ENCODE measurements at places on chromosomes 1 and 21.

DNA sequence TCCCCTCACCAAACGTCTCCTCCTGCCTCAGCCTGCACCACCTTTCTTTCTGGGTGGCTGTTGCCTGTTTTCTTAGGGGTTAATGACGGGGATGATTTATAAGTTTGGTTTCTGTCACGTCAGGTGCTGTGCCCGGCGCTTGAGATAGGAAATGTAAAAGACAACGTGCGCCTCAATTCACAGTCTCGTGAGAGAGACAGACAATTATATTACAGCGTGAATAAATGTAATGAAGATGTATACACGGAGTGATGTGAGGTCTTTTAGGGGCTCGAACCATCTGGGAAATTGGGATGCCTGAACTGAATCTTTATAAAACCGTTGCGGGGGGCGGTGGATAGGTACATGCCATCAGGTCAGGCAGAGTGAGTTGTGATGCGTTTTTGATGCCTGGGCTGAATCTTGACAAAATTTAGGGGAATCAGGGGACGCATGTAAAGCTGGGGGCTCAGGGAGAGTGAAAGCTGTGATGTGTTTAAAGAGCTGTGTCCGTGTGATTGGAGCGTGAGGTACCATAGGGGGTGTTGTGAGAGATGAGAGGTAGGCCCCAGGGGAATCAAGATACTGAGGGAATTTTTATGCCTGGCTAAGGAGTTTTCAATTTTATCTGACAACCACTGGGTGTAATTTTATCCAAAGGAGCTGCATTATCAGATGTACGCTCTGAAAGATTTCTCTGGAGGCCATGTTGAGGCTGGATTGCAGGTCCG lies 831 bp downstream of the TIPRL start:
- DNase-seq = peak; percentile 41

GRCh38 chr1:14282707-14283106 lies 315.8 kb upstream of the KAZN start:
- no peak for DNase-seq

DNA sequence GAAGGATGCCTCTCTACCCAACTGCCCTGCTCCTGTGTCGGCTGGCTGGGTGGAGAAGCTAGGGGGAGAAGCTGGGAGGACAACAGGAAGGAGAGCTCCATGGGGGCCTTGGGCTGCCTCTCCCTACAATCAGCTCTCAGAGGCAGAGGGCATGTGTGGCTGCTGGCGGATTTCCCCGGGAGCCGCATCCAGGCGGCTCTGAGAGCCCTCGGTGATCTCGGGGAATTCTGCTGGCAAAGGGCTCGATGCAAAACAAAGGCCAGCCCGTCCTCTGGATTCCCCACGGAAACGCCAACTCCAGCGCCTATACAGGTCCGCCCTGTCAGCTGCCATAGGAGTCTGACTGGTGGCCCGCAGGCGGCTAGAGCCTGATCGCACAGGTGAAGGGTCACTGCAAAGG lies 26.4 kb upstream of the EVA1B start:
- DNase-seq = no peak

DNA sequence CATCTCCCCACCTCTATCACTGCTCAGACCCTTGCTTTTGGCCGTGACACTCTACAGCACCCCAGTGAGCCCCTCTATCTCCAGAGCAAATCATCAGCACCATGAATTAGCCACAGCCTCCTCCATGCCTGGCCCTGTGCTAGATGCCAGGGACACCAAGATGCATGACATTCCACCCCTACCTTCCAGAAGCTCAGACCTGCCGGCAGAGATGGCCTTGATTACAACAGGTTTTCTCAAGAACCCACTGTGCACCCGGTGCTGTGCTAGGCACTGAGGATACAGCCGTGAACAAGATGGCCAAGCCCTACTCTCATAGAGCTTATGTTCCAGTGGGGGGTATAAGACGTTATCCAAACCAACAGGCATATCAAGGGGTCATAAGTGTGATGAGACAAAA lies 30.6 kb downstream of the CDK18 start:
- DNase-seq = no peak

GRCh38 chr1:151867321-151867720 lies 13.8 kb upstream of the THEM5 start:
- no peak for DNase-seq

DNA sequence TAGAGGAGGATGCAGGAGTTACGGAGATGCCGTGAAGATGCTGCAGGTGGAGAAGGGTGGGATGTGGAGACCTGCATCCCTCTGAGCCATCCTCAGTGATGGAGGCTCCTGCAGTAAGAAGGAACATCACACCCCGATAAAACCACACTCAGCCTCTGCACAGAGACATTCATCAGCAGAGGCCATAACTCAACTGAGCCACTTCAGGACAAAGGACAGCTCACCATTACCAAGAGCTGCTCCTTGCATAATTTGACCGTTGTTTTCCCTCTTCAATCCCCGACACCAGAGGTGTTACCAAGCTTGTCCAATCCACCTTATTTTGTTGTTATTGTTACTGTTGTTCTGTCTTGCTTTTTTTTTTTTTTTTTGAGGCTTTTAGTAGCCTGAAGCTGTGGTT lies 543.9 kb downstream of the AJAP1 start:
- DNase-seq = no peak

DNA sequence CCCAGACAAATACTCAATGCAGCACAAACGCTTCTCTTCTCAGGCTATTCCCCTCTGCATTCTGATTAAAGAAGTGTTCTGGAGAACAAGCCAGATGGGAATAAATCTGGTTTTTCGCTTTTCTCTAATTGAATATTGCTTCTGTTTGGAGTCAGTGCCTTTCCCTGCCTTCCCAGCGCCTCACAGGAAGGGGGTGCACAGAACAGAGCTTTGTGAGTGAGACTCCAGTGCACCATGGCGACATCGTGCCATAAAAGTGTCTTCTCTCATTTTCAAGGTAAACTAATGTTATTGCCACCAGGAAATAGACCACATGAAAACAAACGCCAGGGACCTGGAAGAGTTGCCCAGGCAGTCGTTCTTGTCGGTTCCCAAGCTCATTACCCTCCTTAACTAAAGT lies 43.6 kb upstream of the SLC45A1 start:
- no peak for DNase-seq

- DNase-seq = no peak
Measured at GRCh38 chr1:105591681-105592080, 1464.8 kb upstream of the PRMT6 start.

DNA sequence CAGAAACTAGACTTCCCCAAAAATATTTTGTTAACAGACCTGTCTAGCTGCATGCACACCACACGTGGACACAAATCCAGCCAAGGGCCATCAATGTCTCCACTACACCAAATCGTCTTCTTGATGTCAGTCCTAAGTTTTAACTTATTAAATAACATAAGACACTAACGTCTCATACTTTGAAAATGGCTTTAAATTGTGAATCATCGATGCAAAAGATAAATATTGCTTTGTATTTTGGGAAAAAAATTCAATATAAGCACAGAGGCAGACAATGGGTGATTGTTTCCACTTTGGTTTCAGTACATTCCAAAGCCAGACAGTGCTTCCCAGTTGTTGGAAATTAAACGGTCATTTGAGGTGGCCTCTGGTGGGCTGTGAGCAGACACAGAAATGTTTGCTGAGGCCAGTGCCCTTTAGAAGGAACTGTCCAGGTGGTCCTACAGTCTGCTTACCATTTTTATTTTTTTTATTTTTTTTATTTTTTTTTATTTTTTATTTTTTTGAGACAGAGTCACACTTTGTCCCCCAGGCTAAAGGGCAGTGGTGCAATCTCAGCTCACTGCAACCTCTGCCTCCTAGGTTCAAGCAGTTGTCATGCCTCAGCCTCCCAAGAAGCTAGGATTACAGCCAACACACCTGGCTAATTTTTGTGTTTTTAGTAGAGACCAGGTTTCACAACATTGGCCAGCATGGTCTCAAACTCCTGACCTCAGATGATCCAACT lies 1.8 kb upstream of the KIAA2013 start:
- DNase-seq = no peak

DNA sequence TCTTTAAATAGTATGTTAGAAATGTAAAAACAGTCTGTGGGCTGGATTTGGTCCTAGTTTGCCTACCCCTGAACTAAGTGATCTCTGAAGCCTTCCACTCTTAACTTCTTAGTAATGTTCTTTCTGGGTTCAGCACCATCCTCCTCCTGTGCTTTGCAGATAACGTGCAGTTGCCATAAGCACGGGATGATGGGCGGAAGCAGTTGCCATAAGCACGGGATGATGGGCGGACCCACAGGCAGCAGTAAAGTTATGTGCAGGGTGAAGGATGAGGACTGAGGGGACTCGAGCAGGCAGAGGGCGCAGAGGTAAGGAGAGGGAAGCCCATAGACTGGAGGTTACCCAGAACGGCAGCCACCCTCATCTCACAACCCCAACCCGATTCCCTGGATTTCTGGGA lies 25.6 kb downstream of the GPA33 start:
- peak; percentile 75 for DNase-seq

DNA sequence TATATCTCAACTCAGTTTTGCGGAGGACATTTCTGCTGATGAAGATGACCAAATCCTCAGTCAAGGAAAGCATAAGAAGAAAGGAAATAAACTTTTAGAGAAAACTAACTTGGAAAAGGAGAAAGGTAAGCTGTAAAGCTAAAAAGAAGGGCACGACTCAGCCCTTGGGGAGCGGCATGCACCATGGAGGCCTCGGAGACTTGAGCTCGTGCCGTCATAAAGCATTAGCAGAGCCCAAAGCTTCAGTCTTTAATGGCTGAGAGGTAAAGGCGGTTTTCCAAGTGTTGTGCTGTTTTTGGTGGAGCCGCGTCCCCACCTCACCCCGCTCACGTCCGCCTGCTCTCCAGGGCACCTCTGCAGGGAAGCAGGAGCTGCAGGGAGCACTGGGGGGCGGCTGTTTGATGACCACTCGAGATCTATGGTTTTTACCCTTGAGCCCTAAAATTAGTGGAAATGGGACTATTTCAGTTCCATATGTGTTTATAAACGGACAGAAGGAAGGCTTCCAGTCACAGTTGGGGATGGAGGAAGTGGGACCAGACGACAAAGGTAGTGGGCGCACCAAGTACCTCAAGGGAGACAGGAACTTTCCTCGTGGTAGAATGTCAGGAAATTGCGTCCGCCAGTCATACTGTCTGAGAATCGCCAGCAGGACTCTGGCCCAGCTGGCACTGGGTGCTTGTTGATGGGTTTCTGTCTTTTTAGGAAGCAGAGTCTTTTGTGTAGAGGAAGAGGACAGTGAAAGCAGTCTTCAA lies 27.6 kb downstream of the RRP1B start:
- DNase-seq = no peak

GRCh38 chr1:2526824-2527555 lies 594 bp upstream of the PANK4 start:
- no peak for DNase-seq

DNA sequence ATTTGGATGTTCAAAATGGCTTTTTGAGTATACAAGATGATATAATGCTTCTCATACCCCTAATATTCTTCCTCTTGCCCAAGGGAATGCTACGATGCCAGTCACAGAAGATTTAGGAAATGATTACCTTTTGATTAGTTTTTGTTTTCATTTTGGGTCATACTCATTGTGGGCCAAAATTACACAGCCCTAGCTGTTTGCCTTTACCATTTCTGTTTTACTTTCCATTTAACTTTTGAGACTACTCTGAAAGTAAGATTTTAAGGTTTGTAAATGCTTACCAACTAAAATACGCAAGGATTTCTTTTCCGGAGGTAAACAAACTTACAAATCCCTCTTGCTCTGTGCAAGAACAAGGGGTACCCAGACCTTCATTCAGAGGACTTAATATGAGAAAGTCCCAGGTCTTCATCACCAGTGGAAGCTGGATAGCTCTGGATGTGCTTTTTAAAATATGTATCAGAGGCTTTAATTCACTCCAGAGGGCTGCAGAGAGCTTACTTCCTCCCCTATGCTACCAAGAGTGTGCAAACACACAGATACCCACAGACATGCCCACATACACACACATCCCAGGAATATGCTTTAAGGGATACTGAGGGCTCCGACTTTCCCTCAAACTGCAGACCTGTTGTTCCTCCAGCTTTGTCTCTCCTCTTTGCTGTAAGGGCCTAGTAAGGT lies 631.4 kb downstream of the SMYD3 start:
- no peak for DNase-seq

DNA sequence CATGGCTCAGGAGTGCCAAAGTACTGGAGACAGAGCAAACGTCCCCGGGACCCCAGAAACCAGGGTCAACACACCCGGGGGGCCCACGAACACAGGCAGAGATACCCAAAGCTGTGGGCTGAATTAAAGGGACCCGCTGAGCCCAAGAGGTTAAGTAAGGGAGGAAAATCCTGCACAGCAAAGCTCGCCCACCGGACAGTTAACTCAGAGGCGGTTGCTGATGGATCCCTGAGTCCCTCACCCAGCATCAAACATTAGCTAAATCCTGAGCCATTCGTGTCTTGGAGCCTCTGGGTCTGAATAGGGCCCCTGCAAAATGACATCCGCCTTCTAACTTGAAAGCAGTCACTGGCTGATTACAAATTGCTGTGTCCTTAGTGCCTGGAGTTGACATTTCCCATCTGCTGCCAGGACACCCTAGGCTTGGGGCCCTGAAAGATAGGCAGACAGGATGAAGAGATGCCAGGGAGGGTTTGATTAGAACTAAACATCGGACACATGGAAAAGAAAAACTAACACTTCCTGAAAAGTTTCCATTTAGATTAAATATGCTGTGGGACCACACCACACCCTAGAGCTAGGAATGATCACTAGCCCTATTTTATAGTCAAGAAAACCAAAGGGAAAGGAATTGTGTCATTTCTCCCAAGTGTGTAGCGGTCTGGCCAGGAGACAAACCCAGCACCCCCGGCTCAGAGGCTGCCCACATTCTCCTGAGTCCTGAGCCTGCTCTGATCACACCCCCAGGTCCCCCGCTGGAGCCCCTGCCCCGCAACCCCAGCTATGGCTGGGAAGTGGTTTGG lies 239.3 kb downstream of the NPHP4 start:
- no peak for DNase-seq

DNA sequence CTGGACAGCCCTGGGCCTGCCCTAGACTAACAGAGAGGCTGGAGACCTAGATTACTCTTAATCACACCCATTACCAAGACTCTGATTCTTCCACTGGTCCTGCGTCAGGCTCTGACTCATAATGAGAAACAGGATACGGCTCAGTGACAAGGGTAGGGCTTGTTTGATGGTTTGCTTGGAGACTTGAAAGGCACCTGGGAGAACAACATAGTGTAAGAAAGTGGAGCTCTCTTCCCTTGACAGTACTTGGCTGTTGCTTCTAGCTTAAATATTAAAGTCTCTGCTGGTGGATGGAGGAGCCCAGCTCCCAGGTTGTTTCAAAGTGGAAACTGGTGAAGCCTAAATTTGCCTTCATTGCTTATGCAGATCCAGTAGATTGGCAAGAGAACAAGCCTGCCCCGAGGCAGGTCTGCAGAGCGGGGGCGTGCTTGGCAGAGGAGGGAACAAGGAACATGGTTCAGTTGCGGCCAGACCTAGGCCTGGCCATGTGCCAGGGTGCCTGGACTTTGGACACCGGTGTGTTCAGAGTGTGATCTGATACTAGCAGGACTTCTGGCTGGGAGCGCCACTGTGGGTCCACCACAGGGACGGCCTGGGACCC lies 480.6 kb downstream of the CAMTA1 start:
- DNase-seq = no peak

DNA sequence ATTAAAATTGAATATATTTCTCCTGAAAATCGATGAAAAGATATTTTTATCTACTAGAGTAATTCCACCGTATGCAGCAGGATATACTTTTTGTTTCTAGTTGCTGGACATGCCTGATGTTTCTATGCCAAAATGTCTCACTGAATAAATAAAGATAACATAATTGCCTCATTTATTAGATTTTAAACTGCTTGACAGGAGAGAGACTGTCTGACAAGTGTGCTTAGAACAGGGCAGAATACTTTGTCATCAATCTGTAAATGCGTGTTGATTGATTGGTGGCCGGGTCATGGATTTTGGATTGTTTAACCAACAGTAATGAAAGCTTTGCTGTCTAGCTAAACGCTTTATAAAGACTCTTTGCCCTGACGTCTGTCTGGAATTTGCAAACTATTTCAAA lies 339.0 kb downstream of the CHRM3 start:
- DNase-seq = no peak

Measured in K562 (cell line).